Ascending aorta (tissue), 2 donors: ENCODE measurements at places on chromosomes 3 and 15. TPM values are rescaled to one million over a fixed set of nuclear protein-coding genes. Genes with fewer than 3 reads are reported as not detected.

DNA sequence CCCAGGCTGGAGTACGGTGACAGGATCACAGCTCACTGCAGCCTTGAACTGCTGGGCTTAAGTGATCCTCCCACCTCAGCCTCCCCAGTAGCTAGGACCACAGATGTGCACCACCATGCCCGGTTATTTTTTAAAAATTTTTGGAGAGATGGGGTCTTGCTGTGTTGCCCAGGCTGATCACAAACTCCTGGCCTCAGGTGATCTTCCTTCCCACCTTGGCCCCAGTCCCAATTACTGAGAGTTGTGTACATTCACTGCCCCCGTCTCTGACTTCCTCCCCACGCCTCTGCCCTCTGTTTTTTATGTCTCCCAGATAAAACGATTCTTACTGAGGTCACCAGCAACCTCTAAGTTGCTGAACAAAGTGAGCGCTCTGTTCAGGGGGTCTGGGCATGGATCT is 87.7 kb downstream of the LINGO1 start:
- H3K27me3 ChIP-seq = no peaks in the 10 kb centered on the region
- H3K36me3 ChIP-seq = no peaks in the 10 kb centered on the region
- H3K27ac ChIP-seq = no peak overlapping the region
- no peak for DNase-seq
- H3K4me3 ChIP-seq = no peak overlapping the region
- no peaks in the 10 kb centered on the region for H3K4me1 ChIP-seq

DNA sequence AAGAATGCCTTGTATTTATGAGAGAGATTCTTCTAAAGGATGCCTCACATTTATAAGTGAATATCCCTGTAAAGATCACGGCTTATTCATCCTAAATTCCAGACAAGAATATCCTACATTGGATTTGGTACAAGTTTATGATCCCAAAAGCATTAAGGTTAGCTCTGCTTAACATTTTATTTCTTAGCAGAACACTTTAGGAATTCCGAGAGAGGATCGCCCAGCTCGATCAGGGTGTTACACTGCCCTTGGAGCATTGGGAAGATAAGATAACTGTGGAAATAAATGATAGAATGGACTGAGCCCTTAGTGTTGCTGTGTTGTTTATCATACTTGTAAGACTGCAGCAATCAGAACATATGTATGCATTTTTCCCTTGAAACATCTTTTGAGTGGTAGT is 223.0 kb upstream of the CDIN1 start:
- no peak overlapping the region for H3K4me3 ChIP-seq
- peaks cover 8% of the 10 kb centered on the region for H3K4me1 ChIP-seq
- H3K36me3 ChIP-seq = no peaks in the 10 kb centered on the region
- DNase-seq = no peak
- H3K27me3 ChIP-seq = no peaks in the 10 kb centered on the region

- H3K4me3 ChIP-seq = no peak overlapping the region
- no peak overlapping the region for H3K27ac ChIP-seq
- H3K4me1 ChIP-seq = no peaks in the 10 kb centered on the region
- no peaks in the 10 kb centered on the region for H3K36me3 ChIP-seq
- no peaks in the 10 kb centered on the region for H3K27me3 ChIP-seq
Measured at GRCh38 chr3:114827495-114827894, 319.6 kb downstream of the ZBTB20 start.

- peaks cover 11% of the 10 kb centered on the region for H3K4me1 ChIP-seq
- no peak overlapping the region for H3K4me3 ChIP-seq
- H3K27ac ChIP-seq = no peak overlapping the region
- no peaks in the 10 kb centered on the region for H3K27me3 ChIP-seq
Measured at GRCh38 chr15:92059036-92059970, 205.8 kb downstream of the SLCO3A1 start.

DNA sequence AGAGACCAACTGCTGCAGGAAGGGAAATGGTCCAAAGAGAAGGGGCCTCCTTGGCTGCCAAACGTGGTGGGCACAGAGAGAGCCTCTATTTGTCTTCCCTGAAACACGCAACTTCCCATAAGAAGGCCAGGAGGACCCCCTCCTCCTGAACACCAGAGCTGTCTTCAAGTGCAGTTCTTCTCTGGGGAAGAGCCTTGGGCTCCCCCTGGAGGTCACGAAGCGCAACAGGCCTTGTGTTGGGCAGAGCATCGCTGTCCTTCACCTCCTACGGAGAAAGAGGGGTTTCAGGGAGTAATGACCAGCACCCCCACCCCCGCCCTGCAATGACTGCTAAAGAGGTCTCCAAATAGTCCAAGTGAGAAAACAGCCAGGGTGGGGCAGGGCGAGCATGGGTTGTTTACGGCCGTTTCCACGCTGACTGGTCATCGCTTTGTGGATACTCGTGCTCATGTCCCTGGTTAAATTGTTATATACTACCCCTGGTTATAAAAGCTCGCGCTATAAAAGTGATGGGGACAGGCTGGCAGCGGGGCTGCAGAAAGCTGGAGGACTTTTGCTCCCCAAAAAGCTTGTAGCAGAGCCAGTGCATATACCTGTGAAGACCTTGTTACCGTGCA is 397.5 kb upstream of the ATP10A start:
- no peaks in the 10 kb centered on the region for H3K27me3 ChIP-seq
- no peak overlapping the region for H3K27ac ChIP-seq
- no peak for DNase-seq
- no peaks in the 10 kb centered on the region for H3K4me1 ChIP-seq
- no peaks in the 10 kb centered on the region for H3K36me3 ChIP-seq

Gene PRR20G
- not detected for total RNA-seq

Gene CEP19
- total RNA-seq = 2.6 TPM

DNA sequence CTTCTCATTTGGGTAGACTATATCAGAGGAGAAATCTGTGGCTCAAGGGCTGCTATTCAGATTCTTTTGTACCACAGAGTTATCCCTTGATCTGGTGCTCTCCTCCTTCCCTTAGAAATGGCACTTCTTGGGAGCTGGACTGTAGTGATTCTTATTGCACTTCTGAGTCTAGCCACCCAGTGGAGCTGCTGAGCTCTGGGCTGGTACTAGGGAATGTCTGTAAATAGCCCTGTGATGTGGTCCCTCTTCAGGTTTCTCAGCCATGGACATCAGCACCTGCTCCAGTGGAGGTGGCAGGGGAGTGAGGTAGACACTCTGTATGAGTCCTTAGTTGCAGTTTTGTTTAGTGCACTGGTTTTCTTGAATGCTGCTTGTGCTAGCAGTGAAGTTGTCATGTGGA is 1292.6 kb downstream of the SI start:
- H3K36me3 ChIP-seq = no peaks in the 10 kb centered on the region
- H3K27ac ChIP-seq = no peak overlapping the region
- DNase-seq = no peak
- no peaks in the 10 kb centered on the region for H3K27me3 ChIP-seq

GRCh38 chr15:33201491-33202231 is 7.1 kb upstream of the FMN1 start:
- H3K36me3 ChIP-seq = no peaks in the 10 kb centered on the region
- H3K4me3 ChIP-seq = peak overlapping the region; percentile 43
- DNase-seq = no peak

Gene FBXO40
- total RNA-seq = not detected

DNA sequence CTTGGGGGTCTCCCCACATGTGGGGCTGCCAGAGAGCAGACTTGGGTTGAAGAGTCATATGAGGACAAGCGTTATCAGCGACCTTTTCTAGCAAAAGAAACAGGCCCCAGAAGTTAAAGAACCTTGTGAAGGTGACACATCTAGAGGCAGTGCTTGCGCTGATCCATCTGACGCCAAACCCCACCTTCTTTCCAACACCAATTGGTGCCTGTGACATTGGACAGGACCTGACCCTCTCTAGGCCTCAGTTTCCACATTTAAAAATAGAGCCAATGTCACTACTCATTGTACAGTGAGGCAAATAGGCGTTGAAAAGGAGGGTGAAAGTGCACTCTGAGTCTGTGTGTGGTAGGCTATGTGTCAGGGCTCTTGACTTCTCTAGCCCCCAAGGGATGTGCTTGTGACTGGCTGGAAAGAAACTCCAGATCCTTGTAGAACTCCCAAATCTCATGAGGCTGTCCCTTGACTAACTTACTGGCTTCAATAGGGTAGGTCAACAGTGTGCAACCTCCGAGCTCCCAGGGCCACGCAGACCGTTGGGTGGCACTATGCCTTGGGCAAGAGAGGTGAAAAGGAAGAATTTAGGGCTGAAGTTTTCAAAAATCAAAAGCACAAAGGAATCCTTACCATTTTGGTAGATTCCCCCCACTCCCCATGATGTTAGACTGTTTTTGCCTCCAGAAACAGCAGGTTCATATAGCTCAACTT is 666 bp upstream of the FAM219B start:
- H3K4me3 ChIP-seq = peak overlapping the region; percentile 86
- peaks cover 8% of the 10 kb centered on the region for H3K4me1 ChIP-seq
- DNase-seq = no peak
- H3K36me3 ChIP-seq = peaks cover 11% of the 10 kb centered on the region
